ENCODE measurements at places on chromosomes 16 and 17.

GRCh38 chr16:29775742-29776408 lies 2.2 kb upstream of the ZG16 start:
- H3K36me3 ChIP-seq, result no peaks in the 10 kb centered on the region
- peaks cover 6% of the 10 kb centered on the region for H3K27me3 ChIP-seq
- no peak overlapping the region for H3K27ac ChIP-seq
- no peak overlapping the region for H3K4me3 ChIP-seq
- no peak for DNase-seq
- H3K4me1 ChIP-seq, result no peaks in the 10 kb centered on the region

GRCh38 chr17:79466562-79467350 lies 144.1 kb downstream of the RBFOX3 start:
- H3K27me3 ChIP-seq, result no peaks in the 10 kb centered on the region
- no peak for DNase-seq
- no peaks in the 10 kb centered on the region for H3K36me3 ChIP-seq
- no peak overlapping the region for H3K27ac ChIP-seq
- no peaks in the 10 kb centered on the region for H3K4me1 ChIP-seq

DNA sequence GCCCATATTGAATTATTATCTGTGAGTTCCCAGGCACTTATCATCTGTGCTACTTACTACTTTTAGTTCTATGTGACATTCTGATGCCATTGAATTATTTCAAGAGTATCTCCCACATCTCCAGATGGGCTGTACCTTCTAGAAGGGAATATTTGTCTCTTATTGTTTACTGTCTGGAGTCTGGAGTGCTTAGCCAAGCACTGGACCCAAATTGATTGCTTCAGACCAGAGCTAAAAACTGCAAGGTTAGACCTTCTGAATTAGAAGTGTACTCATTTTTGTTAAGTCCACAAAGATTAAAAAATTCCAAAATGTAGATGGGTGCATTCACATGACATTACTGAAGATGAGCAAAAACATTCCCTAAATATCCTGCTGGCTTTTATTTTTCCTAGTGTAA lies 16.0 kb upstream of the KRT222 start:
- H3K27ac ChIP-seq, result no peak overlapping the region
- no peak for DNase-seq
- H3K36me3 ChIP-seq, result no peaks in the 10 kb centered on the region
- H3K4me3 ChIP-seq, result no peak overlapping the region

- no peak for DNase-seq
- H3K36me3 ChIP-seq, result no peaks in the 10 kb centered on the region
- no peaks in the 10 kb centered on the region for H3K27me3 ChIP-seq
- H3K4me1 ChIP-seq, result peaks cover 3% of the 10 kb centered on the region
- peak overlapping the region; percentile 76 for H3K27ac ChIP-seq
Measured at GRCh38 chr16:4085405-4085970, 30.8 kb downstream of the ADCY9 start.

GRCh38 chr17:41153856-41154255 lies 4.2 kb upstream of the KRTAP4-5 start:
- H3K36me3 ChIP-seq, result no peaks in the 10 kb centered on the region
- H3K27ac ChIP-seq, result no peak overlapping the region
- no peak overlapping the region for H3K4me3 ChIP-seq
- H3K4me1 ChIP-seq, result no peaks in the 10 kb centered on the region

GRCh38 chr16:66849021-66849420 lies 4.8 kb downstream of the CA7 start:
- no peaks in the 10 kb centered on the region for H3K36me3 ChIP-seq
- no peak for DNase-seq

GRCh38 chr16:88368036-88368435 lies 14.7 kb upstream of the ZNF469 start:
- no peaks in the 10 kb centered on the region for H3K27me3 ChIP-seq
- no peaks in the 10 kb centered on the region for H3K4me1 ChIP-seq
- DNase-seq, result peak; percentile 10
- H3K4me3 ChIP-seq, result no peak overlapping the region
- no peaks in the 10 kb centered on the region for H3K36me3 ChIP-seq

GRCh38 chr17:82050761-82051641 lies 610 bp downstream of the RFNG start:
- H3K27me3 ChIP-seq, result no peaks in the 10 kb centered on the region
- peaks cover 41% of the 10 kb centered on the region for H3K36me3 ChIP-seq
- peak overlapping the region; percentile 67 for H3K27ac ChIP-seq
- peaks cover 25% of the 10 kb centered on the region for H3K4me1 ChIP-seq
- peak; percentile 32 for DNase-seq
- peak overlapping the region; percentile 79 for H3K4me3 ChIP-seq

- H3K36me3 ChIP-seq, result peaks cover 3% of the 10 kb centered on the region
- H3K27ac ChIP-seq, result peak overlapping the region; percentile 84
- DNase-seq, result no peak
- H3K4me1 ChIP-seq, result peaks cover 19% of the 10 kb centered on the region
Measured at GRCh38 chr17:42193216-42193968, 902 bp downstream of the GHDC start.

GRCh38 chr17:38533866-38534497 lies 71.8 kb downstream of the SRCIN1 start:
- H3K4me3 ChIP-seq, result no peak overlapping the region
- no peak overlapping the region for H3K27ac ChIP-seq
- H3K27me3 ChIP-seq, result peaks cover 6% of the 10 kb centered on the region
- H3K4me1 ChIP-seq, result no peaks in the 10 kb centered on the region
- no peaks in the 10 kb centered on the region for H3K36me3 ChIP-seq

DNA sequence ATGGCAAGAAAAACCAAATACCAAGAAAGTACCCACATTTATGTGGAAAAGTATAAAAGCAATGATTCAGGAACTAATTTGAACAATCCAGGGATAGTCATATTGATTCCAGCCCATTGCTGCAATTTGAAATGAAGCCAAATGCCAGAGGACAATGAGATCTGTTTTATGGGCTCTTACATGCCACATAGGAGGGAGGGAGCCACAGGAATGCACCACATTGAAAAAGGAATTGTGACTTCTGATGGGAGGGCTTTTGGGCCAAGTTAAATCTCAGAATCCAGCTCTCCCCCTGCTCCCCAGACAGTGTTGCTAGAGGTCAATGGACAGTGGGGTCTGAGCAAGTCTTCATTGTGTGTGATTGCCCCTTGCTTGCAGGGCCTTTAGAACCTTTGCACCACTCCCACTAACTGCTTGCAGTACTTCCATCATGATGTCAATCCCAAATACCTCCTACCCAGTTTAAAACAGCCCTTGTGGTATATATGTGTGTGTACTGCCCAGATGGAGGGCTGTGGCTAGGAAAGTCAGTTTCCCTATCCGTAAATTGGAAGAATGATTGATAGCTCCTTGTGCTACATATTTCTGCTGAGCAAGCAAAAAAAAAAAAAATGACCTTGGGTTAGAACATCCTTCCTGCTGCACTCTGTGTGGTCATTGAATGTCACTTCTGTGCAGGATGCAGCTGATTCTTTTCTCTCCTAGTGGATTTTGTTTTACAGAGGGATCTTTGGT lies 406.8 kb downstream of the UTP18 start:
- no peak overlapping the region for H3K27ac ChIP-seq
- no peak for DNase-seq
- no peaks in the 10 kb centered on the region for H3K27me3 ChIP-seq
- H3K36me3 ChIP-seq, result no peaks in the 10 kb centered on the region

DNA sequence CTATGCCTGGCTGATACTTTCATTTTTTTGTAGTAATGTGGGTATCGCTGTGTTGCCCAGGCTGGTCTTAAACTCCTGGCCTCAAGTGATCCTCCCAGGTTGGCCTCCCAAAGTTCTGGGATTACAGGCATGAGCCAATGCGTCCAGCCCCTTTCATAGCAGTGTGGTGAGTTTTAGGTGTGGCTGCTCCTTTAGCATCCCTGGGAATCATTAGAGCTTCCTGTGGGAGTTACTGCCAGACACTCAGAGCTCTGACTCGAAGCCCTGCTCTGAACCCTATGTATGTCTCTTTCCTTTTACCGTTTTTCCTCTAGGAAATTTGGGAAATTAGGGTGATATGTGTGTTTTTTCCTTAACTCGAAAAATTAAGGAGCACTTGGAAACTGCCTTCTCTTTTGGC lies 44.5 kb downstream of the NDE1 start:
- no peak for DNase-seq
- no peaks in the 10 kb centered on the region for H3K27me3 ChIP-seq
- H3K27ac ChIP-seq, result no peak overlapping the region
- H3K36me3 ChIP-seq, result peaks cover 100% of the 10 kb centered on the region
- no peak overlapping the region for H3K4me3 ChIP-seq
- H3K4me1 ChIP-seq, result no peaks in the 10 kb centered on the region

DNA sequence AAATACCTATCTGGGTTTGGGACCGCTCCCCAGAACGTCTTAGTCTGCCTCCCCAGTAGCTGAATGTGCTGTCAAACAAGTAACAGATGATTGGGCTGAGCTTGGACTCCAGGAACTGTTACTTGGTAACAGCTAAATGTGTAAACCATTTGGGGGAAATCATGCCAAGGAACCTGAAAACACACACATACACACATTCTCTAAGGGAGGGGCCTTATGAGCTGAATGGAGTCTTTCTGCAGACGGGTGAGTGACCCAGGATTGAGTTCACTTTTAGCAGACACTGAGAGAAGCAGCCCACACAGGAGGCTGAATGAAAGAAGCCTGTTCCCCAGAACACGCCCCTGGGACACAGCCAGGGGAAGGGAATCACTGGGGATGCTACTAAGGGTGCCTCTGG lies 1.6 kb downstream of the ACLY start:
- no peak overlapping the region for H3K27ac ChIP-seq
- H3K4me3 ChIP-seq, result peak overlapping the region; percentile 100
- no peak for DNase-seq

- H3K4me3 ChIP-seq, result no peak overlapping the region
- H3K27ac ChIP-seq, result no peak overlapping the region
- no peak for DNase-seq
Measured at GRCh38 chr17:80667462-80668277, 123.0 kb downstream of the RPTOR start.

DNA sequence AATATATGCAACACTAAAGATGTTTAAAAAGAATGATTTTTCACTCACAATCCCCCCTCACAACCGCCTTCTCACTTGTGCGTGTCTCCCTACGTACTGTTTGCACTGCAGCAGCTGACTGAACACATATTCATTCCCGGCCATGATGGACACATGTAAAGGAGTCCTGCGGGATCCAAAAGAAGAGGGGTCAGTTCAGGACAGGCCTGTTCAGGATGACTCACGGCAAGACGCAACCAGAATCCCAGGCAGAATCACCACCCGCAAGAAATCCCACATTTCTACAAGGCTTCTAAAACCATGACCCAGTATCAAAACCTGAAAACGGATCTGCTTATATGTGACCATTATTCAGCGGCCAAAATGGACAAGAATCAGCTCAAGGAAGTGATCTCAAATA lies 52.3 kb downstream of the CYB5D2 start:
- H3K27ac ChIP-seq, result no peak overlapping the region
- H3K27me3 ChIP-seq, result no peaks in the 10 kb centered on the region
- peaks cover 7% of the 10 kb centered on the region for H3K36me3 ChIP-seq
- no peaks in the 10 kb centered on the region for H3K4me1 ChIP-seq
- no peak for DNase-seq

DNA sequence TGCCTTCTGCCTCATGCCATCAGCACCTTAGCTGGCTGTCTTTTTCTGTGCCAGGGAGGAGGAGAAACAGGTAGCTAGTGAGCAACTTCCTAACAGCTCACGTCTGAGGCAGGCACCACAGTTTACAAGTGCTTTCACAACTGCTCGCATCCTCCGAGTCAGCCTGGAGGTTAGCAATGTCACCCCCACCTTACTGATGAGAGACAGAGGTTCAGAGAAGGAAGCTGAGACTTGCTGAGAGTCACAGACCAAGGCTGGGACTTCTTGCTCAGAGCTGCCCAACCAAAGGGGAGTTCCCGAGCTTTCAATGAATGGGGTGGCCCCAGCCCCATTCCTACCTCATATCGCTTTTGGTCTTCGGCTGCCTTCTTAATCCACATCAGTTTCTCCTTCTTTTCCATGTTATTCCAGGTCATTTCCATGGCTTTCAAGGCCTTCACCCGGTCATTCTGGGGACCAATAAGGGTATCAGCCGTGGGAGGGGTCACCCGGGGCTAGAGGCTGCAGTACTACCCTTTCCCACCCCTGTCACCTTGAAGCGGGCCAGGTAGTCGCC lies 9.6 kb downstream of the UBTF start:
- peak overlapping the region; percentile 51 for H3K27ac ChIP-seq
- peaks cover 7% of the 10 kb centered on the region for H3K4me1 ChIP-seq
- no peak overlapping the region for H3K4me3 ChIP-seq
- no peak for DNase-seq

GRCh38 chr16:4680673-4681470 lies 12.5 kb upstream of the NUDT16L1 start:
- H3K4me1 ChIP-seq, result peaks cover 9% of the 10 kb centered on the region
- DNase-seq, result peak; percentile 84
- H3K4me3 ChIP-seq, result peak overlapping the region; percentile 49
- no peaks in the 10 kb centered on the region for H3K27me3 ChIP-seq
- H3K36me3 ChIP-seq, result peaks cover 5% of the 10 kb centered on the region
- peak overlapping the region; percentile 74 for H3K27ac ChIP-seq

- DNase-seq, result peak; percentile 14
- no peaks in the 10 kb centered on the region for H3K36me3 ChIP-seq
- H3K4me1 ChIP-seq, result peaks cover 25% of the 10 kb centered on the region
- H3K27me3 ChIP-seq, result no peaks in the 10 kb centered on the region
- peak overlapping the region; percentile 18 for H3K27ac ChIP-seq
Measured at GRCh38 chr17:227078-227945, 45.9 kb upstream of the DOC2B start.

DNA sequence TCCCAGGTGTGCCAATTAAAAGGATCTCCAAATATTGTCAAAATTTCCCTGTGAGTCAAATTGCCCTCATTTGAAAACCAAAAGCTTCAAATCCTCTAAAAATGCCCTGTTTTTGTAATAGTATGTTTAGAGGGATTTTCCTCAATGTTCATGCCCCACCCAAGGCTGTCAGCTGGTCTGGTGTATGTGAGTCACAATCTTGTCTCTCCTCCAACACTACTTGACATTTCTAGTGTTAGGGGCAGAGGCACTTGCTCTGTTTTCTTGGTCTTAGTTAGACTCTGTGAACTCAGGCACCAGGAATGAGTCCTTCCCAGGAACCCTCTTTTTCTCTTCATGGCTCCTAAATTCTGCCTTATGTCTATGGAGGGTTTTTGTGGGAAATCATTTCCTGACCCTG lies 634.8 kb downstream of the KCNJ2 start:
- H3K4me1 ChIP-seq, result no peaks in the 10 kb centered on the region
- H3K27ac ChIP-seq, result no peak overlapping the region
- no peaks in the 10 kb centered on the region for H3K27me3 ChIP-seq
- H3K4me3 ChIP-seq, result no peak overlapping the region

All from heart left ventricle (tissue), 16 donors.